ENCODE measurements at places on chromosomes 7 and 10.

DNA sequence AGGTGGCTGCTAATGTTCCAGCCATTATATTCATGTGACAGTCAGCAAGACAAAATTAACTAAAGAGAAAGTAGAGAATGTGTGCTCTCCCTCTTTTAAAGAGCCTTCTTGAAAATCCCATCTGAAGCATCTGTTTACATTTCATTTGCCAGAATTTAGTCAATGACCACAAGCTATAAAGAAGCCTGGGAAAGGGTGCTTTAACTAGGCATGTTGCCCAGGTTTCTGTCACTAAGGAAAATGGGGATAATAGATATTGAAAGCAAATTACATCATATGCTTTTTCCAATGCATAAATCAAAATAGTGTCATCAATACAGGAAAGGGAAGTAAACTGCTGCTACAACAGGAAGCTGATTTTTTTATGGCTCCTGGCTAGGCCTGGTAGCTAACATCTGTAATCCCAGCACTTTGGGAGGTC lies 67.7 kb downstream of the ELAPOR2 start:
- H3K4me1 ChIP-seq: no peaks in the 10 kb centered on the region
- no peak overlapping the region for H3K27ac ChIP-seq

DNA sequence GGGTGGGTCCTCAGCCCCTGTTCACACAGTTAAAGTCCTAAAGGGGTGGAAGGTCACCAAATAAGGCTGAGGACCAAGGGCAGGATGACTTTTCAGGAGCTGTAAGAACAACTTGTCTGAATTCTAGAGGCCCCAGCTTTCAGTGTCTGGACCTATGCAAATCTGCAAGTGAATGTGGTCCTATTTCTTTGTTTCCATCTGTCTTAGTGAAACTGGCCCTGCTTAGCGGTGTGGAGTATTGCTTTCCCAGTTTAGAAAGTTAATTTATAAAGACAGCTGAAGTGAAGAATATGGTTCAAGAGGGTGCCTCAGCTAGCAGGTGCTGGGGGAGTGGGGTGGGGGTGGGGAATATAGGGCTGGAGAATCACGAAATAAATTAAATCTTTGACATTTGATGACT lies 40.1 kb downstream of the HHEX start:
- peak; percentile 35 for DNase-seq
- no peak overlapping the region for H3K27ac ChIP-seq
- no peaks in the 10 kb centered on the region for H3K27me3 ChIP-seq
- H3K4me3 ChIP-seq: 0 out of 2 replicates have a peak overlapping the region, but pooled peaks have one; percentile 10

GRCh38 chr7:134024739-134025138 lies 102.4 kb upstream of the LRGUK start:
- no peaks in the 10 kb centered on the region for H3K4me1 ChIP-seq
- no peaks in the 10 kb centered on the region for H3K27me3 ChIP-seq
- no peak overlapping the region for H3K4me3 ChIP-seq
- no peak for DNase-seq

DNA sequence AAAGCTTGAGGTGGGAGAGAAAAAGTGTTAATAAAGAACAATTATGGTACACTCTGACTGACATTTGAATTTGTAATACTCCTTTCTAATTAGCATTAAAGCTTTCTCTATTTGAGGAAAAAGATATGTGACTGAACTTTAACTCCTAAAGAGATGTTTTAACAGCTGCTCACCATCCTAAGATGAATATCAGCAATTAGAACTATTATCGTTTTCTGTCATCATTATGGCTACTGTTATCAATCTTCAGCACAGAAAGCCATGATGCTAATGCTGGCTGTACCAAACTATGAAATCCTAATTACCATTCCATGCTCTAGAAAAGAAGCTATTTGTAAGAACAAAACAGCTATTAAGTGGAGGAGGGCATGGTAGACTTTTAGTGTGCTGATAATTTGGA lies 228.8 kb upstream of the CSTF2T start:
- no peaks in the 10 kb centered on the region for H3K27me3 ChIP-seq
- no peaks in the 10 kb centered on the region for H3K4me1 ChIP-seq
- H3K36me3 ChIP-seq: no peaks in the 10 kb centered on the region

- no peaks in the 10 kb centered on the region for H3K36me3 ChIP-seq
- DNase-seq: no peak
- no peak overlapping the region for H3K27ac ChIP-seq
- H3K27me3 ChIP-seq: no peaks in the 10 kb centered on the region
- H3K4me3 ChIP-seq: no peak overlapping the region
Measured at GRCh38 chr10:88853155-88853881, 1.7 kb upstream of the ANKRD22 start.

DNA sequence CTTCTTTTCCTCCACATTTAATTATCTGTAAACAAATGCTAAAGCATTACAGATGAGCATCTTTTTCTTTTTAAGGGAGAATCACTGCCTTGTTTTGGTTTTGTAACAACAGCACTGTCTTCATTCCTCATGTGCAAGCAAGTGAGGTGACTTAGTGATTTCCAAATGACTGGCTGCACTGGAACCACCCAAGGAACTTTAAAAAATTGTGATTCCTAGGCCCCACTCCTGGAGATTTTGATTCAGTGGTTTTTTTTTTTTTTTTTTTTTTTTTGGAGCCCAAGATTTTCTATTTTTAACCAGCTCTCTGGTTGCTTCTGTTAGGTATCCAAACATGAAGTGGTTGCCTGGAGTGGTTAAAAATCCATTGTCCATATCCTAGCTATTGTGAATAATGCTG lies 176.2 kb downstream of the LRMDA start:
- H3K4me1 ChIP-seq: peaks cover 9% of the 10 kb centered on the region
- DNase-seq: no peak
- no peak overlapping the region for H3K27ac ChIP-seq
- H3K4me3 ChIP-seq: no peak overlapping the region

- no peak overlapping the region for H3K4me3 ChIP-seq
- H3K36me3 ChIP-seq: no peaks in the 10 kb centered on the region
- H3K27me3 ChIP-seq: no peaks in the 10 kb centered on the region
- H3K4me1 ChIP-seq: peaks cover 39% of the 10 kb centered on the region
- no peak for DNase-seq
Measured at GRCh38 chr10:43124574-43125273, 13.5 kb upstream of the CSGALNACT2 start.

DNA sequence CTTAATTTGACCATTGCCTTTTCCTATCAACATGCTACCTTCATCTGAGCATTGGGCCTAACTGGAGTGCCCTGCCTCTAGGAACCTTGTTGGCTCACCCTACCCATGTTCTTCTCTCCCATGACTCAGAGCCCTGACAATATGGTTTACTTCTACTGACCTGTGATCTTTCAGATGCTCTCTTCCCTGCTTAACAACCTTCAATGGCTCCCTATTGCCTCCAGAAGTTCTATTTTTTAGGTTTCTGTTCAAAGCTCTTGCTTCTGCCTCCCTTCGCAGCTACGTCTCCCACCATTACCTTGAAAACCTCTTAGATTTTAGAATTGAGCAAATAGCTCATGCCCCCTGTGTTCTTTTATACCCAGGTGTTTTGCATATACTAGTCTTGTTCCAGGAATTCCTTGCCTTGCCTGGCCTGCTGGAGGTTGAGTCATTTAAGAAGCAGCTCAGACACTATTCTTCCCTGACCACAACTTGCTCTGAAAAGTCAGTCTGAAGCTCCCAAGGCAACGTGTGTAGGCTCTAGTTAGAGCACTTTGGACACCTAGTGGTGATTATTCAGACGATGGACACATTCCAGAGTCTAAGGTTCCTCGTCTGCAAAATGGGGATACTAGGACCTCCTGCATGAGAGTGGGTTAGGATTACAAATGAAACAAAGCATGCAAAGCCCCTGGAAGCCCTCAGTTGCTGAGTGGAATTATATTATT lies 64.4 kb upstream of the EMX2 start:
- no peaks in the 10 kb centered on the region for H3K36me3 ChIP-seq
- no peak for DNase-seq
- 0 out of 2 replicates have a peak, but pooled peaks cover 4% of the 10 kb centered on the region for H3K4me1 ChIP-seq
- no peak overlapping the region for H3K27ac ChIP-seq
- no peak overlapping the region for H3K4me3 ChIP-seq

GRCh38 chr7:112266595-112267270 lies 60.2 kb downstream of the ZNF277 start:
- no peak overlapping the region for H3K27ac ChIP-seq
- no peak overlapping the region for H3K4me3 ChIP-seq
- no peaks in the 10 kb centered on the region for H3K4me1 ChIP-seq
- no peak for DNase-seq
- no peaks in the 10 kb centered on the region for H3K36me3 ChIP-seq
- H3K27me3 ChIP-seq: no peaks in the 10 kb centered on the region

- H3K4me1 ChIP-seq: no peaks in the 10 kb centered on the region
- no peak overlapping the region for H3K27ac ChIP-seq
- H3K27me3 ChIP-seq: no peaks in the 10 kb centered on the region
- H3K4me3 ChIP-seq: no peak overlapping the region
- no peaks in the 10 kb centered on the region for H3K36me3 ChIP-seq
- no peak for DNase-seq
Measured at GRCh38 chr10:4061441-4061951, 276.5 kb upstream of the KLF6 start.

DNA sequence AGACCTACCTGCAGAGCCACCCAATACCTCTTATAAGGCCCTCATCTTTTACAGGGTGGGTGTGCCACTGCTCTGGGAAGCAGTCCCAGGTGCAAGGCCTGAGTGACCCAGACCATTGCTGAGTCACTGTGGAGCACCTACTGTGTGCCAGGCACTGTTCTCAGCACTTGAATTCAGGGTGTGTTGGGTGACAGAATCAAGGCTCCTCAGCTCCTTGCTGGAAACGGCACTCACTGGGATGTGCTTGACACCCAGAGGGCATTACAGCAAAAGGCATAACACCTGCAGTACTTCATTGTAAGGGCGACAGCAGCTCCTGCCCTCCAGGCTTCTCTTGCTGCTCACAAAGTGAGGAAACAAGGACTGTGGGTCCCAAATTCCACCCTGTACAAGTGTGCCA lies 7.1 kb downstream of the CAMK2B start:
- no peaks in the 10 kb centered on the region for H3K4me1 ChIP-seq
- H3K27ac ChIP-seq: no peak overlapping the region
- DNase-seq: no peak

DNA sequence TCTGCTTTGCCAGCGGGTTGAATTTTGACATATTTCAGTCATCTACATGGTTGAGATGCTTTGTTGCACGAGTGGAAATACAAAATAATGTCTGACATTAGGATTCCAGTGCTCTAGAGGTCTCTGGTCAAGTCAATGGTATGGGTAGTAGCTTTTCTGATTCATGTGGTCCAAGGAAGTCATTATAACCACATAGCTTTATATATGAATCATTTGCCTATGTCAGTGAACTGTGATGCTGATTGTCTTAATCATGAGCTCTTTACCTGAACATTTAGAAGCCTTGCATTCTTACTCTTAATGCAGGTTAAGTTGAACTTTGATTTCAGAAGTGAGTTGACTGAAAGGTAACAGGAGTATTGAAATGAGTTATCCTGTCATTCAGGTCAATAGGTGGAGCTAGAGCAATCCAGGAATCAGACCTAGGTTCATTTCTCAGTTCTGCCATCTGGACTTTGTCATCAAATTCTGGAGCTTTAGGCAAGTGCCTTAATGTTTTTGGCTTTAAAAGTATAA lies 3.3 kb downstream of the MAPK8 start:
- no peak for DNase-seq
- no peaks in the 10 kb centered on the region for H3K27me3 ChIP-seq
- H3K27ac ChIP-seq: no peak overlapping the region
- H3K36me3 ChIP-seq: no peaks in the 10 kb centered on the region
- peak overlapping the region; percentile 40 for H3K4me3 ChIP-seq

- H3K4me3 ChIP-seq: no peak overlapping the region
- no peak for DNase-seq
- peaks cover 37% of the 10 kb centered on the region for H3K4me1 ChIP-seq
- H3K36me3 ChIP-seq: no peaks in the 10 kb centered on the region
- no peak overlapping the region for H3K27ac ChIP-seq
Measured at GRCh38 chr10:125060482-125060825, 99.9 kb downstream of the CTBP2 start.

- no peak for DNase-seq
- no peaks in the 10 kb centered on the region for H3K27me3 ChIP-seq
- no peak overlapping the region for H3K27ac ChIP-seq
- no peak overlapping the region for H3K4me3 ChIP-seq
- H3K36me3 ChIP-seq: peaks cover 65% of the 10 kb centered on the region
Measured at GRCh38 chr7:45070254-45070642, 18.5 kb downstream of the NACAD start.

DNA sequence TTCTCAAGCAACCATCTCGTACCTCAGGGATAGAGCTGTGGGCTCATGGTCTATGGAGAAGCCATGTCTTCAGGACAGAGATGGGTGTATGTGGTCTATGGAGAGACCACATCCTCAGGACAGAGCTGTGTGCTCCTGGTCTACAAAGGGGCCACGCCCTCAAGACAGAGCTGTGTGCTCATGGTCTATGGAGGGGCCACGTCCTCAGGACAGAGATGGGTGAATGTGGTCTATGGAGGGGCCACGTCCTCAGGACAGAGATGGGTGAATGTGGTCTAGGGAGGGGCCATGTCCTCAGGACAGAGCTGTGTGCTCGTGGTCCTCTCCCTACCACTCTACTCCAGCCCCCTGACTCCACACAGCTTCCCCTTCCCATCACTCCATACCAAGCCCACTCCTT lies 117.8 kb downstream of the WDR37 start:
- no peaks in the 10 kb centered on the region for H3K36me3 ChIP-seq
- no peaks in the 10 kb centered on the region for H3K4me1 ChIP-seq
- DNase-seq: no peak
- H3K27me3 ChIP-seq: no peaks in the 10 kb centered on the region
- H3K4me3 ChIP-seq: no peak overlapping the region

- no peaks in the 10 kb centered on the region for H3K36me3 ChIP-seq
- H3K27ac ChIP-seq: no peak overlapping the region
- H3K4me1 ChIP-seq: no peaks in the 10 kb centered on the region
- no peak for DNase-seq
- H3K27me3 ChIP-seq: no peaks in the 10 kb centered on the region
Measured at GRCh38 chr7:132061937-132062336, 505.5 kb upstream of the PODXL start.

DNA sequence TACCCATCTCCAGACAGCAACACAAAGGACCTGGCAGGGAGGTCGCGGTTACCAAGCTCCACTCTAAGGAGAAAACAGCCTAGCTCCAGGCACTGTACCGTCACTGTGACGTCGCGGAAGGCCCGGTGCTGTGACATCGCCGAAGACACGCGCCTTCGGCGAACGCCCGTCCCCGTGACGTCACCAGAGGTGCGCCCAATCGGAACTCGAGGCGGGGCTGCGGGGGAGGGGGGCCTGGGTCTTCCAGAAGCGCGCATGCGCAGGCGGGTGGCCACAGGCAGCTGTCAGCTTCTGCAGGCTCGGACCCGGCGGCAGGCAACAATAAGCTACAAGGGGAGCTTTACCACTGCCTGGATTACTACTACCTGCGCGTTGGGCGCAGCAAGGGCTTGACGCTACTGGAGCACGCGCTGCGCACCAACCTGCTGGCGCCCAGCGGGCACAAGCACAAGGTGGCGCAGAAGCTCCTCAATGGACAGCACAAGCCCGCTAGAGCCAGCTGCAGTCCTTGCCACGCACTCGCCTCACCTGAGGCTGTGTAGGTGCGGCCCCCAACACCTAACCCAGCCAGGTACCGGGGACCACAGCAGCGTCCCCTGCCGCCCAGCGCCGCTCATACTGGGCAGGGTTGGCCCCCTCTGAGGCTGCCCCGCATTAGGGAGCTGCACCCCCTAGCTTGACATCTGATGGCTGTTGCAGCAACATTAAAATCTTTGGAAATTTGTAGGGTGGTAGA lies 208.4 kb downstream of the TPST1 start:
- peaks cover 4% of the 10 kb centered on the region for H3K4me1 ChIP-seq
- H3K27ac ChIP-seq: no peak overlapping the region
- H3K36me3 ChIP-seq: no peaks in the 10 kb centered on the region
- peak overlapping the region; percentile 50 for H3K4me3 ChIP-seq
